ENCODE measurements at places on chromosomes 13 and 19. TPM values are rescaled to one million over a fixed set of nuclear protein-coding genes. Genes with fewer than 3 reads are reported as not detected.

DNA sequence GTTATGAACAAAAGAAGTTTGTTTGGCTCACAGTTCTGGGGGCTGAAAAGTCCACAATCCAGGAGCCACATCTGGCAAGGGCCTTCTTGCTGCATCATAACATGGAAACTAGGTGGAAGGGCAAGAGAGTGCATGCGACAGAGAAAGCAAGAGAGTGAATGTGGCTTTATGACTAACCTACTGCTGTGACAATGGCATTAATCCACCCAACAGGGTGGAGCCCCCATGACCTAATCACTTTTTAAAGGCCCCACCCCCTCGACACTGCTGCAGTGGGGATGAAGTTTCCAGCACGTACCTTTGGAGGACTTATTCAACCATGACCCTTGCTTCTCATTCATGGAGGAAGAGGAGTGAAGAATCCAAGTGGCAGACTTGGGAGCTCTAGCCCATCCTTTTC is 30.0 kb upstream of the RFXAP start:
- no peak for DNase-seq

DNA sequence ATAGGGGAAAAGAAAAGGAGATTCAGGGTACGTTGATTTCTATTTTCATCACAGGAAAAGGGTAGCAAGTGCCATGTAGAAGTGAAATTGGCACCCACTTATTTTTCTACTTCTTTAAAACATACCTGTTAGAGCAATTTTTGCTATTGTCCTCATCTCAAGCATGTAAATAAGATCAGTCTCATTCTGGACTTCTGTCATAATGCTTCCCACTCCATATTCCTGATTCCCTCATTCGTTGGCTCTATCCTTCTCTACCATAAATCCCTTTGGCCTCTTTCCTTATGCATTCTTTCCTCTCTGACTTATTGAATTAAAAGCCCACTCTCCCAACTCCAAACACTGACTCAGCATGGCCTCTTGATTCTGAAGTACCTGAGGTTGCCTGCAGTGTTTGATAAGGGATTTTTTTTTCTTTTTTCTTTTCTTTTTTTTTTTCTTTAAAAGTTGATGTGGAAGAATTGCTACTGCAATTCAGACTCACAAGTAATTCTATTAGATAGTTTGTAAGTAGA is 465.7 kb downstream of the SLITRK6 start:
- DNase-seq = no peak

Gene DPF1
- 1.3 TPM for total RNA-seq

Gene VMAC
- 6.3 TPM for total RNA-seq

Gene NALCN
- 0.64 TPM for total RNA-seq

GRCh38 chr13:19089315-19089714 is 92.3 kb downstream of the TUBA3C start:
- no peak for DNase-seq

- no peak for DNase-seq
Observed at GRCh38 chr13:98843482-98843877, 91.0 kb upstream of the SLC15A1 start.

GRCh38 chr19:795691-796581 is 1.3 kb upstream of the PTBP1 start:
- DNase-seq = no peak

Gene HOOK2
- 67.4 TPM for total RNA-seq

Gene TNFSF11
- total RNA-seq = not detected

Gene ZNF471
- total RNA-seq = 2.4 TPM

GRCh38 chr19:11088506-11089253 is 583 bp upstream of the LDLR start:
- peak; percentile 77 for DNase-seq

- no peak for DNase-seq
Observed at GRCh38 chr19:38264486-38265212, at the start of gene SPINT2. Gene SPINT2 (plus strand): TSS chr19:38264573. CDS start chr19:38264893, 320 bp downstream.

DNA sequence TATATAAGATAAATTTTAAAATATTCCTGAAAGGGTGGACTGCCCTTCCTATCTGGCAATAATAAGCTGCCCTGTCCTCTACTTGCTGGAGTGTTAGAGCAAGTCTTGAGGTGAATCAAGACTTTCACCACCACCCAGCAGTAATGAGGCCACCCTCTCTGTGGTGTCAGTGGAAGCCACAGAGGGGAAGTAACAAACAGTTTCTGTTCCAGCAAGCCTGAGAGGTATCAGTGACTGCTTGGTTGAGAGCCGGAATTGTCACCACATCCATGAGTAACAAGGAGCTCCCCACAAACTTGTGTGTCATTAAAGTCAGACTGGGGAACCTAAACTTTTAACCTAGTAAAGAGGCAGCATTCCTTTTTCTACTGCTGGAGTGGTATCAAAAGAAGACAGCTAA is 532.7 kb upstream of the SPRY2 start:
- no peak for DNase-seq

GRCh38 chr19:48364598-48365348 is 606 bp downstream of the SYNGR4 start:
- DNase-seq = no peak

DNA sequence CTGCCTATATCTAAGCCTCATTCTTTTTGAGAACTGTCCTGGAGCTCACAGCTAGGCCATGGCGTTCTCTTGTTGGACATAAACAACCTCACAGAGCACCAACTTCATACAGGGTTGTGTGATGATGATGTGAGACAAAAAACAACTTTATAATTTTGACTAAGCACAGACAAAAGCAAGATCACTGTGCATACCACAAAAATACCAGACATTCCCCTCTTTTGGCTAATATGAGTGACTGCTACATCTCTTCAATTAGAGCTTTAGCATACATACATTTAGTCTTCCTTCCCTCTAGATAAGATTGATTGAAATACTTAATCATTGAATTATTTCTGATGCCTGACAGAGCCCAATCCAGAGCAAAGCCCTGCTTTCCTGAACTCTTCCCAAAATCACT is 8.3 kb downstream of the MAB21L1 start:
- DNase-seq = no peak

Gene ZNF253
- 6.1 TPM for total RNA-seq

DNA sequence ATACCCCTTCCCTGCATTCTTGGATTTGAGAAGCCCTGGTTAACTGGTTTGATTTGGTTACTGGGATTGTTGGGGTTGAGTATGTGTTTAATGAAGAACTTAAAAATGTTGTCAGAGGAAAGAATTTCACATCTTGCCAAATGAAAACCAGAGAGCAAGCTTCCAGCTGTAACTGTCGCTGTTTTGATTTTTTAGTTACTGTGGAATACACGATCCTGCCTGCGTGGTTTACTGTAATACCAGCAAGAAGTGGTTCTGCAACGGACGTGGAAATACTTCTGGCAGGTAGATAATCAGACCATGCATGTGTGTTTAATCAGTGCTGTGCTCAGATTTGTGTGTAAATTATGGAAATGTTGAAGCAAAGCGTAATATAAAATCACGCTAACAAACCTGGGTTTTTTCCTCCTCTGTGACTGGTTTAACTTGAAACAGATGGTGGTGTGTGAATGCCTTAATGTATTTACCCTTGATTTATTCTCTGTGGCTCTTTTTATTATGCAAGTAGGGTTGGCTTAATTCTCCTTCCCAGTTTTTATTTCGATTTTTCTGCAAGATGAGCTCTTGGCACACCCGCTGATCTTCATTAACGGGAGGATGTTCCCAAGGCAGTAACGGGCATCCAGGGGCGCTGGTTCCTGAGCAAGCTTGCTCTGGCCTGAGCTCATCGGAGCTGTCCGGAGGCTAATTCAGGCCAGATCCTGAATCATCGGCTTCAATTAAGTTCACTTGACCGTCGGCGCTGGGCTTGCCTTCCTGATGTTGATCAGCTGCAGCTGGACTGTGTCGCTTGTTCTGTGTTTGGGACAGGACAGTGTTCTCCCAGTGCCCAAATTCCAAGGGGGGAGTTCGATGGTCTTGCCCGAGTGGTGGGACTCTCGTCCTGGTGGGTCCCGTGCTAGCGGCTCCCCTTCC is 16.0 kb downstream of the UPF1 start:
- no peak for DNase-seq

Gene VAV1
- 28.4 TPM for total RNA-seq

Gene PSG7
- not detected for total RNA-seq

Gene LILRB4
- 8.0 TPM for total RNA-seq

Gene ZIK1
- total RNA-seq = 4.3 TPM
